ENCODE measurements at places on chromosomes 6 and 20. TPM values are rescaled to one million over a fixed set of nuclear protein-coding genes. Genes with fewer than 3 reads are reported as not detected.

GRCh38 chr6:11929241-11929835, 82.8 kb upstream of the HIVEP1 start:
- no peak for DNase-seq

- no peak for DNase-seq
Observed at GRCh38 chr6:135066806-135067205, 12.2 kb upstream of the HBS1L start.

Gene DNAAF9
- total RNA-seq, result 2.6 TPM

Gene XRN2
- total RNA-seq, result 52.1 TPM

GRCh38 chr6:56694002-56694401, 51.3 kb upstream of the DST start:
- no peak for DNase-seq

Gene LY6G6F
- not detected for total RNA-seq

- DNase-seq, result no peak
Observed at GRCh38 chr6:159169193-159169555, at the start of gene FNDC1. Gene FNDC1, plus strand, starts transcription at chr6:159169400. Its CDS starts 197 bp downstream, at chr6:159169597.

Gene CCR6
- 10.3 TPM for total RNA-seq

Gene PI16
- 0.42 TPM for total RNA-seq

Gene PRSS16
- 0.62 TPM for total RNA-seq

GRCh38 chr20:3101737-3102574, 17.4 kb upstream of the AVP start:
- peak; percentile 70 for DNase-seq

- no peak for DNase-seq
Observed at GRCh38 chr20:22387452-22387851, 196.9 kb downstream of the FOXA2 start.

- peak; percentile 48 for DNase-seq
Observed at GRCh38 chr6:34182751-34183531, 37.1 kb upstream of the GRM4 start.

DNA sequence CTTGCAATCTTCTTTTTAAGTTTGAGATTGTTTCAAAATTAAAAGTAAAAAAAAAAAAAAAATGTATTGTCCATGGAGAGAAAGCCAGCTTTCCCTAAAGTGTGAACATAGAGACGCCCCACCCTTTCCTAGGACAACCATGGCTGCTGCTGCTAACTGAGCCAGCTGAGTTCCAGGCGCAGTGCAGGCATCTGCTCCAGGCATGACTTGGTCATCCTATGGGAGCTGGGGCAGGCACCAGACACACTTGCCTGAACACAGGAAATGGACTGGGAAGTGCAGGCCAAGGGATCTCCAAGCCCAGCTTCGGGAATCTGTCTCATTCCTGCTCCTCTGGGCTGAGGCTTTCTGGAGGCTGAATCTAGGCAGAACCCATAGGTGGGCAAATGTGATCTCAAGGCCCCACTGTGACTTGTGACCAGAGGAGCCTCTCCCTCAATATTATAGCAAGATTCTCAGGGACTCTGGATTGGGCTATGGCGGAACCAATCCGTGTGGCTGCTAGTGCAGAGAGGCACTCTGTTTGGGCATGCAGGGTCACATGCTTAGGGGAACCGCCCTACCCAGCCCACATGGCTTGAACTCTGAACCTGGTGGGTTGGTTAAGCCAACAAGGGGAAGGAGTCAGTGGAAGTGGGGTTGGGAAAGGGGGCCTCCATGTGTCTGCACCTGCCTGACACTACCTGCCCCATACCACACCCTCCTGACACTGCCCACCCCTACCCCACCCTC, 138.2 kb upstream of the CST7 start:
- no peak for DNase-seq

Gene CST3
- 2.9 TPM for total RNA-seq

- no peak for DNase-seq
Observed at GRCh38 chr6:141833001-141833655, 299.6 kb upstream of the GJE1 start.

Gene RTF2
- 57.6 TPM for total RNA-seq

GRCh38 chr6:166336847-166337246, 5.5 kb downstream of the SFT2D1 start:
- DNase-seq, result no peak

Gene CD83
- total RNA-seq, result 60.4 TPM

DNA sequence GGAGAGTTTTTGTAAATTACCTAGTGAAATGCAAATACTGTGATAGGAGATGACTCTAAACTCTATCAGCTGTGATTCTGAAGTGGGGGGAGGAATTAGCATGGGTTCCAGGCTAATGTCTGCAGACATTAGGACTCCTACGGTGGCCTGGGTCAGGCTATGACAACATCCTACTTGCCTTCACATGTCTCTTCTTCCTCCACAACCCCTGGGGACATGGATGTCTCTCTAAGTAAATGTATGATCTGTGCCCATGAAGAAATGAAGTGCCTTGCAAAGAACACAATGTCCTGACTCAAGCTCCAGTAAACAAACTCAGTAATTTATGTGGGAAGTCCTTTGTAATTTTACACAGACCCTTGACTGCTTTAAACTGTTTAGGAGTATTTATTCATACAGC, 165.8 kb upstream of the EEF1E1 start:
- no peak for DNase-seq

Gene ABHD16B
- total RNA-seq, result not detected

DNA sequence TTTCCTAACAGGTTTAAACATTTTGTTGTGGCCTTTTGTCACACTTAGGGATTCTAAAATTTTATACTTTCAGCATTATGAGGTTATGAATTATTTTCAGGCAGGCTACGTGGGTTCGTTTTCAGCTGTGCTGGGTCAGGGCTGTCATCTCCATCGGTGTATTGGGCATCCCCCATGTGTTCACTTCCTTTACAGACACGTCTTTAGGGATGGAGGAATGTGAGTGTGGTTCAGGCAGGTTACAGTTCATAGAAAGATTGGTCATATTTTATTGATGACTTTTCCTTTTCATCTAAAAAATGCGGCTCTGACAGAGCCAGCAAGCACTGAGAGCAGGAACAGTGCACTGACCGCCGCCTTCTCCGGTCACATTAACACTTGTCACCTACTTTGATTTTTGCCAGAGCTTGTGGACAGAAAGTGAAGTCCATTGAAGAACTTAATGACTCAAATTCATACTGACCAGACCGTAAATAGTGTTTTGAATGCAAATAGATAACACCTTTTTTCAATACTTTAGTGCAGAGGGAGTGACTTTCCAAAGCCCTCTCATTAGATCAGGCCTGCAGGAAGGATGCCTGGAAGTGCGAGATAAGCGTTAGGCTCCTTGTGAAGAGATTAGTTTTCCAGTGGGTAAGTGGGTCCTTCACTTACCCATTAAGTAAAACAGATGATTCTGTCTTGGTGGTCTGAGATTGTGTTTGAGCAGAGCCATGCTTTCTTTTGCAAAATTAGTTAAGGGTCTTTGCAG, 113.1 kb downstream of the TIAM2 start:
- DNase-seq, result no peak

GRCh38 chr20:48025051-48025515, 239.8 kb upstream of the SULF2 start:
- no peak for DNase-seq

- DNase-seq, result no peak
Observed at GRCh38 chr6:837380-837779, 144.4 kb upstream of the EXOC2 start.

DNA sequence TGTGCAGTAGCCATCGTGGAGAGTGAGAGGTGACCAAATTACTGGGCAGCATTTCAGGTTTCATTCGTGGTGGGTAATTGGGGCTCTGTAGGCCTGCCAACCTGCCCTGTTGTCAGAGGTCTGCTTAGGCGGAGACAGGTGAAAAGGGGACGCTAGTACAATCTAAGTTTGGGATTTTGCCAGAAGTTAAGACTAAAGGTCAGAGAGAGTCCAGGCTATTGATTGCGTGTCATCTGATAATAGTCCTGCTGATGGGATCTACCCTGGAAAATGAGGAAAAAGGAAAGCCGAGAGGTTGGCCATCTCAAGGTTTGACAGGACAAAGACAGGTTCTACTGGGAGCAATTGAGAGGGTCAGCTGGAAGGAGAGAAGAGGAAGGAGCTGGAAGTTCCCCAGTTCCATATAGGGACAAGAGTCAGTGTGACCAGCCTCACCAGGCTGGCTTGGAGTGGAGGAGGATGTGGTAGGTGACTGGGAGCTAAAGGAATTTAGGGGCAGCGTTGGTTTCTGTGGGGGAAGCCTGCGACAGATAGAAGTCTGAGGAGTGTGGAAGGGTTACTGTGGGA, 10.9 kb downstream of the ARFGEF2 start:
- no peak for DNase-seq

Gene ZNF334
- 0.14 TPM for total RNA-seq

- DNase-seq, result no peak
Observed at GRCh38 chr20:19577692-19578091, 180.4 kb upstream of the RIN2 start.

Gene CST1
- total RNA-seq, result not detected

- no peak for DNase-seq
Observed at GRCh38 chr20:51182571-51182970, 159.7 kb upstream of the KCNG1 start.

GRCh38 chr6:6758915-6759654, 170.6 kb downstream of the LY86 start:
- no peak for DNase-seq

- no peak for DNase-seq
Observed at GRCh38 chr20:478010-478948, 15.9 kb upstream of the TBC1D20 start.

DNA sequence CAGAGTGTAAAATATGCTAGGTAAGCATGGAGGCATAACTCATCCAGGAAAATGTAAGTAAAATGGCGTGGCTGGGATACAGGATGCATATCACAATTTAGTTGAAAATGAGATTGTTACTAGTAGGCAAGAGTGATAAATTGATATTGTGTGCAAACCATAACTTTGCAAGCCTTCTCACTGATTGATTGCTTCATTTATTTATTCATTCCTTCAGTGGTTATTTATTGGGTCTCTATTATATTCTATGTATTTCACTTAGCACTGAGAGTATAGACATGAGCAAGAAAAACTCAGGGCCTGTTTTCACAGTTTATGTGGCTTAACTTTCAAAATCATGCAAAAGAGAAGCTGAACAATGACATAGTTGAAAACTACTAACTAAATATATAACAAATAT, 241.0 kb upstream of the EYS start:
- no peak for DNase-seq

DNA sequence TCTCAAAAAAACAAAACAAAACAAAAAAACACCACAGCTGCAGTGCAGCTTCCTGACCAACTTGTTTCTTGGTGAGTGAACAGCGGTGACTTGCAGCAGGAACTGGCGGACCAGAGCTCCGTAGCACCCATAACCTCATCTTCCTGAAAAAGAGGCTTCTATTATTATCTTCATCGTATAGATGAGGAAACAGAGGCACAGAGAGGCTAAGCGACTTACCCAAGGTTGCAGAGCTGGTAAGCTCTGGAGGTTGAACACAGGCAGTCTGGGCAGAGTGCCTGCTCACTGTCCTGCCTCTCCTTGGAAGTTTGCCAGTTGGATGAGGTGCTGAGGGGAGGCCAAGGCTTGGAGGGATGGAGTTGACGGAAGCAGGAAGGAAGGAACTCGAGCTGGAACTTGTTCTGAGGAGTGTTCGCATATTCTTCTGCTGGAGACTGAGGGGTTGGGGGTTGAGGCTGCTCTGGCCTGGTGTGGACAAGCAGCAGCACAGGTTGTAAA, 47.9 kb upstream of the CCDC167 start:
- DNase-seq, result no peak

DNA sequence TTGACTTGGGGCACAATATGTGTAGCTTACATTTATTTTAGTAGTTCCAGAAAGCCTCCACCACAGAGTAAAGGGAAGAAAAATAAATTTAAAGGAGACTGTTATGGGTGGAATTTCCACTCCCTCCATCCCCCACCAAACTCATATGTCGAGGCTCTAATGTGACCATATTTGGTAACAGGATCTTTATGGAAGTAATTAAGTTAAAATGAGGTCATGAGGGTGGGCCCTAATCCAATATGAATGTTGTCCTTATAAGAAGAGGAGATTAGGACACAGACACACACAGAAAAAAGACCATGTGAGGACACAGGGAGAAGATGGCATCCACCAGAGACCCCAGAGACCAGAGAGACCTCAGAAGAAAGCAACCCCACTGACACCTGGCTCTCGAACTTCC, 189.7 kb downstream of the EDN1 start:
- DNase-seq, result no peak

DNA sequence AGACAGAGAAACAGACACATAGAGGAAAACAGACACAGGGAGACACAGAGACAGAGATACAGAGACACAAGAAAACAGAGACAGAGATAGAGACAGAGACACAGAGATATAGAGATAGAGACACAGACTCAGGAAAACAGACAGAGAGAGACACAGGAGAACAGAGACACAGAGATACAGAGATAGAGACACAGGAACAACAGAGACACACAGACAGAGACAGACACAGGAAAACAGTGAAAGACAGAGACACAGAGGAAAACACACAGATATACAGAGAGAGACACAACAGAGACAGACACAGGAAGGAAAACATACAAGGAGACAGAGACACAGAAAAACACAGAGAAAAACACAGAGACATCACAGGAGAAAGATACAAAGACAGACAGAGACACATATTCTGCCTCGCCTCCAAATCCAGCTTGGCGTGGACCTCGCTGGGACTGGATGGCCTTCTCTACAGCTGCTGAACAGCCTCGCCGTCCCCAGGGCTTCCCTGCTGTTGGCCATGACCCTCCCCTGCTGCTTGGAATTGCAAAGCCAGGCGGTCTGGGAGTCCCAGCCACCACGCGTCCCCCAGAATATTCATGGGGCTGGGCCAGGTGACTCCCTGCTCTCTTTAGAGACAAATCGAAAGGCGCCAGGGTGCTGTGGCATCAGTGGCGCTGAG, 36.8 kb downstream of the NTSR1 start:
- no peak for DNase-seq

DNA sequence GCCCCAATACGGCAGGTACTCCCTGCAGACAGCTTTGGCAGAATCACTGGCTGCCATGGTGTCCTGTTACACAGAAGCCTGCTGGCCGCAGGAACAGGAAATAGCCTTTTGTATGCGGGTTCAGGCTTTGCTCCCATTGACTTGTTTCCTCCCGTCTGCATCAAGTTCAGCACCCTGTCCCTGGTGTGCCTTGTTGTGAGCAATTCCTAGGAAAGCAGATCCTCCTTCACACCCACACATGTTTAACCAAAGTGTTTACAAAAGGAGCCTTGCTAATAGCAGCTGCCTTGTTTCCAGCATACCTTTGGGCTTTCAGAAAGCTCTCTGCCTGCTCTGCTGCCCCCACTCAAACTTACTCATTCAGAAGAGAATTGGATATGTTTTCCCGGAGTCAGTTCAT, 127.2 kb upstream of the SUPT3H start:
- DNase-seq, result no peak

DNA sequence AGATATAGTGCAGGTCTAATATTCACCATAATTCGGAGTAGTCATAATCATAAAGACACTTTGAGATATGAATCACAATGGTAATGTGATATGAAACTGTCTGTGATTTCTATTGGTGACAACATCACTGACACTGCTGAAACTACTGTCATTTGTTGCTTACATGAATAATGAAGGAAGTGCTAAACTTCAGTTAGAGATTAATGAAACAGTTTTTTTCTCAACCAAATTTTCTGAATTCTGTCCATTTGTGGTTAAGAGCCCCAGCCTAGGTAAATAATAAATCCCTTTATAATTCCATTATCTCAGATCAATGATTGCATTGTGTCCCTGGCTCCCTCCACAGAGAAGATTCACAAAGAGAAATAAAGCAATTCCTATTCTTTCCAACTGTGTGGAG, 122.6 kb downstream of the HIVEP2 start:
- no peak for DNase-seq

Gene TP53TG5
- total RNA-seq, result 0.31 TPM

All from CD8-positive, alpha-beta T cell (primary cell).